ENCODE measurements at places on chromosomes 16 and 17. TPM values are rescaled to one million over a fixed set of nuclear protein-coding genes. Genes with fewer than 3 reads are reported as not detected.

DNA sequence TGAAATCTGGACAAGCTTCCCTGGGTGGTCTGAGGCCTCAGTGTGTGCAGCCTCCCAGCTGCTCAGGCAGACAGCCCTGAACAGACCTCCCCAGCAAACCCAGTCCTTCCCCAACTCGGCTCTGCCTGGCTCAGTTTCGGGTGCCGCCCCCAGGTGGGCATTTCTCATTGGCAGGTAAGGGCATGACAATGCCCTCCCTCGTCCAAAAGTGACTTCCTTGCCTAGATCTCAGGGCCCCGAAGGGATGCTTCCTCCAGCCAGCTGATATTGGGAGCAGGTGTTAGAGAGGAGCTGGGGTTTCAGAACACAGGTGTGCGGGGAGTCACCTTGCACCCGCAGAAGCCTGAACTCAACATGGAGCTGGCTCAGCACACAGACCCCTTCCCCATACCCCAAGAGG lies 3.8 kb upstream of the PPL start:
- DNase-seq = no peak

- peak; percentile 93 for DNase-seq
These were observed 14.7 kb upstream of the XYLT2 start for GRCh38 chr17:50331085-50331791.

- no peak for DNase-seq
These were observed 355.2 kb downstream of the HAPSTR1 start for GRCh38 chr16:9446471-9447194.

DNA sequence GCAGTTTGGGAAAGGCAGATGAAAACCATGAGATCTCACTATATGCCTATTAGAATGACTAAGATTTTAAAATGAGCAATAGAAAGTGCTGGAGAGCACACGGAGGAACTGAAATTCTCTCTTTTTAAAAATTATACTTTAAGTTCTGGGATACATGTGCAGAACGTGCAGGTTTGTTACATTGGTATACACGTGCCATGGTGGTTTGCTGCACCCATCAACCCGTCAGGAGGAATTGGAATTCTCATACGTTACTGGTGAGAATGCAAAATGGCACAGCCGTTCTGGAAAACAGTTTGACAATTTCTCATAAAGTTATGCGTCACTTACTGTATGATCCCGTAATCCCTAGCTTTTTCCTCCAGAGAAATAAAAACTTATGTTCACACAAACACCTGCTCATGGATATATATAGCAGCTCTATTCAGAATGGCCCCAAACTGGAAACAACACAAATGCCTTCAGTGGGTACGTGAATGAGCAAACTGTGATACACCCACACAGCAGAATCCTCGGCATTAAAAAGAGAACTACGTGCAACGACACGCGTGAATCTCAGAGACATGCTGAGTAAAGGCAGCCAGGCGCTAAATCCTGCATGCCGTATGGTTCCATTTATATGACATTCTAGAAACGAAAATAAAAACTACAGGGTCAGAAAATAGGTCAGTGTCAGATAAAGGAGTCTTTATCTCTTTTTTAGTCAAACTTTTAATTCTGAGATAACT lies 11.8 kb downstream of the PIK3R6 start:
- peak; percentile 36 for DNase-seq

- DNase-seq = peak; percentile 28
These were observed 11.5 kb downstream of the TAC4 start for GRCh38 chr17:49836111-49837030.

DNA sequence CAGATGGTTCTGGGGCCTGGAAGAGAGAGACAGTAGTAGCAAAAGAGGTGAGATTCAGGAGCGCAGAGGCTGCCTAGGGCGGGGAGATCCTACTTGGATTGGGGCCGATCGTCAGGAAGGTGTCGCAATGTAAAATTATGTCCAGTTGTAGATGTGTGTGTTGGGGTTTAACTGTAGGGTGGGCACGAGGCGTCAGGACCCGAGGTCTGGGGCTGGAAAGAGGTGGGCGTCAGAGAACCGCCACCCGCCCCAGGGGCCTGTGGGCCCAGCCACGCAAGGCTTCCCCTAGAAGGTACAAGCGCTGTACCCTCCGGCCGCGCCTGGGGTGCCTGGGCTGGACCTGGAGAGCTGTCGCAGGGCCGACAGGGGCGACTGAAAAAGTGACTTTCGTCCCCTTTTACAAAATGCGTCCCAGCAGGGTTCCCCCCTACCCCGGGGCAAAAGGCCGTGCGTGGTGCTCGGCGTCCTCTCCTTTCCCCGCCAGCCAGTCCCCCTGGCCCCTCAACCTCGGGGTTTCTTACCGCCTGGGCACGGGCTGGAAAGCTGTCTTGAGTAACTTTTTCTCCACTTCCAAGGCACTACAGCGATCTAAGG lies 2.8 kb downstream of the IRX3 start:
- no peak for DNase-seq

- DNase-seq = peak; percentile 86
These were observed 110.0 kb downstream of the N4BP1 start for GRCh38 chr16:48499923-48500381.

The ZNF597 gene
- polyA plus RNA-seq = 2.2 TPM

GRCh38 chr16:73547552-73548403 lies 499.9 kb upstream of the ZFHX3 start:
- DNase-seq = peak; percentile 3

The C17orf107 gene
- polyA plus RNA-seq = 3.9 TPM

- peak; percentile 92 for DNase-seq
These were observed 58.4 kb downstream of the TOM1L2 start for GRCh38 chr17:17913695-17914332.

GRCh38 chr17:10447026-10447931 lies 22.1 kb downstream of the MYH4 start:
- DNase-seq = no peak

The SALL1 gene
- 1.8 TPM for polyA plus RNA-seq

All from GM23248 (cell line).